ENCODE measurements at places on chromosomes 16 and 17.

DNA sequence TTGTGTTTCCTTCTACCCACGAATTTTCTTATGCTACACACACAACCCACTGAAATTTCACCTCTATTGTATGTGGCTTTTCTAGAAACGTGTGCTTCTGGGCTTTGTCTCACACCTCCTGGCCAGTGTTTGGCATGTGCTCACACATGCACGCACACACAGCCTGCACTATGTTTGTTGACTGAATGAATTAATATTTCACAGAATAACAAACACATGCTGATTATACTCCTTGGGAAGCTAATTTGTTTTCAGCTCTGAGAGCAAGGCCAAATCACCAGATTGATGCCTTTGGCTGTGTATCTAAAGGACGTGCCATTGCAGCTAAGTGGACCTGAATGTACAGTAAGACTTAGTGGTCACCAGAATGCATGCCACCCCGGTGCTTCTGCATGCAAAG lies 210.7 kb downstream of the WWOX start:
- no peak for DNase-seq

GRCh38 chr17:28446716-28447395 lies 26.6 kb upstream of the SLC13A2 start:
- no peak for DNase-seq

DNA sequence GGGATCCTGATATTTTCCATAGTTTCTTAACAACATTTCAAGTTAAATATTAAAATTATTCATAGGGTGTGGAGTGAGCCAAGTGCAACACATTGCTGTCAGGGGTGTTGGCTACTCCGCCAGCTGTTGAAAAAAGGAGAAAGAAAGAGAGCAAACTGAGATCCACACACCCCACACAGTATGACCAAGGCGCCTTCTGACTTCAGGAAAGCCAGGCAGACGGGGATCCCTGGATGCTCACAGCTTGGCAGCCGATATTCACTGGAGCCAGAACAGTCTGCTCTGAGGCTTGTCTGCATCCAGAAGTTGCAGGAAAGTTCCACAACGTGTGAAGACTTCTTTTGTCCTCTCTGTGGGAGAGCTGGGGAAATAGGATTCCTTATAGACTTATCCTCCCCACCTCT lies 9.3 kb downstream of the CHD9NB start:
- DNase-seq = no peak

DNA sequence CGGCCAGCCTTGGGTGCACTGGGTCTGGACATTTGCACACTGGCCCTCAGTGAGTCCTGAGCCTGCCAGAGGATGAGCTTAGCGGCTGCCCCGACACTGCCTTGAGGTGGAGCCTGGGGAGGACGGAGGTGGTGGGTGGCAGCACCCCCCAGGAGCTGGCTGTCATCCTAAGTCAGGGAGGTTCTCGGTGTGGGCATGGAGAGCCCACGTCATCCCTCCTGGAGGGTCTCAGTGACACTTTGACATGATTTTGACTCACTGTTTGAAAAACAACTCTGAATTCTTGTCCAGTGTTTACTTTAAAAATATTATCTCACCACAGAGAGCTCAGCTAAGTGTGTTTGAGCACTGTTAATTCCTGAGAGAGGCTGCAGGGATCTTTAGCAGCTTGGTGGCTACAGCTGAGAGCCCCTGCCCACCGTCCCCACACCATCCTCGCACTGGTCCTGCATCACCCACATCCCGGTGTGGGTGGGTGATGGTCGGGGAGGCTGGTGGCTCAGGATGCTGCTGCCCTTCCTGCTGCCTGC lies 63.1 kb downstream of the BANP start:
- no peak for DNase-seq

DNA sequence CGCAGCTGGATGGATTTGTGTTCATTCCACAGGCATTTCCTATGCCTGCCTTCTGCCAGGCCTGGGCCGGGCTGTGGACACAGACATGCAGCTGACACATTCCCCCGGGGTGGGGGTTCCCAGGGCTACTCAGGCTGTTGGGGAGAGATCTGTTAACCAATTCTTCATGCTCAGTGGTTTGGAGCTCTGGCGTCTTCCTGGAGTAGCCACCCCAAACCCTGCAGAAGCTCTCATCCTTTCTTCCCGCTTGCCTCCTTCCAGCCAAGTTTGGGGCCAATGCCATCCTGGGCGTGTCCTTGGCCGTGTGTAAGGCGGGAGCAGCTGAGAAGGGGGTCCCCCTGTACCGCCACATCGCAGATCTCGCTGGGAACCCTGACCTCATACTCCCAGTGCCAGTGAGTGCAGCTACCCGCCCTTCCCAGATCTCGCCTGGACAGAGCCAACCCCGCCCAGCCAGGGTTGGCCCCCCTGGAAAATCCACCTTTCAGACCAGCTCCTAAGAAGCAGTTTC lies 2.6 kb downstream of the ENO3 start:
- no peak for DNase-seq

GRCh38 chr16:20023190-20023589 lies 50.5 kb downstream of the GPR139 start:
- DNase-seq = no peak

GRCh38 chr16:50711040-50711439 lies 17.6 kb downstream of the NOD2 start:
- DNase-seq = no peak

GRCh38 chr17:2707721-2708584 lies 3.6 kb downstream of the CLUH start:
- no peak for DNase-seq

DNA sequence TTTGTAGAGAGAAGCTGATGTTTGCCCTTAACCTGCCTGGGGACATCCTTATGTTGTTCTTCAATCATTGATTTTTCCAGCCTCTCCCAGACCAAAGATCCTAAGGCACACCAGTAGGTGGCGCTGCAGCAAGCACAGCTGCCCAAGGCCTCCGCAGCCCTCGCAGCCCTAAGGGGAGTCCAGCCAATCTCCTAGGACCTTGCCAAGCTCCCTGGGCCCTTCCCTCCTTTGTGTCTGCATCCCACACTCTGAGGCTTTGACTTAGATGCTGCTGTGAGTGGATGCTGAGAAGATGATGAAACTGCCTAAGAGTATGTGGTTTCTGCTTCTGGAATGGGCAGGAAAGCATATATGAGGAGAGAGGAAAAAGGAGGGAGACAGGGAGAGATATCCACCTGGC lies 47.1 kb downstream of the SPACA3 start:
- no peak for DNase-seq

DNA sequence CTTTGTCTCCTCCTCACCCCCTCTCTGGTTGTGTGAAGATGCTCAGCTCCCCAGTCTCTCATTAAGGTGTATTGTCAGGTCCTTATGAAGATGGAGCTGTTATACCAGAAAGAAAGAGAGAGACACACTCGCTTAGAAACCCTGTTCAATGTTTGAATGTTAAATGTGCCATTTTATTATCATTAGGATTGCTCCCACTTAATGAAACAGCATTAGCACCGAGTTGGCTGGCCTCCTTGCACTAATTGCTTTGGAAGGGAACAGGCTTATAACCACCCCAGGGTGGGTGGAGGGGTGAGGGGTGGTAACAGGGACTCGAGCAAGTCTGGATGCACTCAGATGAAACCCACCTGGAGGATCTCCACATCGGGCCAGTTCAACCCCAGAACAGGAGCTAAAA lies 14.4 kb downstream of the PIPOX start:
- no peak for DNase-seq

DNA sequence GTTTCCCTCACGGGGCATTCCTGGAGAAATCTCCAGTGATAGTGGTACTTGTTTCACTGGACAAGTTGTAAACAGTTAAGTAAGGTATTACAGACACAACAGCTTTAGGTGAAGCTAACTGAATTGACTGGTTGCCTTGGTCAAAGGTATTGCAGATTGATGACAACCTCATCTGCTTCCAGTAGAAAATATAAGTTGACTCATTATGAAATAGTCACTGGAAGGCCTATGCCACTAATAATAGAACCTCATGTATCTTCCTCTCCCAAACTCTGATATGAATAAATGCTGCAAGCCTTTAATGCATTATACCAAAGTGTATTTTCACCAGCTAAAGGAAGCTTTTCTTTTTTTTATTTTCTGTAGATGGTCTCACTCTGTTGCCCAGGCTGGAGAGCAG lies 44.8 kb downstream of the GLG1 start:
- DNase-seq = no peak

DNA sequence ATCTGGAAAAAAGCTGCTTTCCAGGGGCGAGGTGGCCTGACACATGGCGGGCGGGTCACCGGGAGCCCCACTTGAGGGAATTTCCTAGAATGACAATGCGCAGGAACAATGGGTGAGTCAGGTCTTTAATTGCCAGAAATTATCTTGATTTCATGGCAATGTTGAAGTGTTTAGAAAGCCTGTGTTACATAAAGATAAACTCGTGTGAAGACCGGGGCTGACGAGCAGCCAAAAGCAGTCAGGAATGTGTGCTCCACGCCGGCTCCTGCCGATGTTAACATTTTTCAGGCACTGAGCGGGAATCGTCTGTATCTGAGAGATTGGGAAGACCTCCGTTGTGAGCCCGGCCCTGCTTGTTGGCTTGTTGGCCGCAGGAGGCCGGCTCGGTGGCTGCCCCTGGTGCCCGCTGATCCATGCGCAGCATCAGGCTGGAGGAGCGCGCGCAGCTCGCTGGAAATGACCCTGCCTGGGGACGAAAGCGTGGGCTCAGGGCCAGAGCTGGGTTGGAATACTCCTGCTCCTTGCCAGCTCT lies 353.1 kb downstream of the FOXL1 start:
- DNase-seq = no peak

GRCh38 chr17:67577429-67578141 lies 140.2 kb upstream of the NOL11 start:
- DNase-seq = no peak

- no peak for DNase-seq
Measured at GRCh38 chr17:29625037-29625750, 2.5 kb upstream of the CORO6 start.

DNA sequence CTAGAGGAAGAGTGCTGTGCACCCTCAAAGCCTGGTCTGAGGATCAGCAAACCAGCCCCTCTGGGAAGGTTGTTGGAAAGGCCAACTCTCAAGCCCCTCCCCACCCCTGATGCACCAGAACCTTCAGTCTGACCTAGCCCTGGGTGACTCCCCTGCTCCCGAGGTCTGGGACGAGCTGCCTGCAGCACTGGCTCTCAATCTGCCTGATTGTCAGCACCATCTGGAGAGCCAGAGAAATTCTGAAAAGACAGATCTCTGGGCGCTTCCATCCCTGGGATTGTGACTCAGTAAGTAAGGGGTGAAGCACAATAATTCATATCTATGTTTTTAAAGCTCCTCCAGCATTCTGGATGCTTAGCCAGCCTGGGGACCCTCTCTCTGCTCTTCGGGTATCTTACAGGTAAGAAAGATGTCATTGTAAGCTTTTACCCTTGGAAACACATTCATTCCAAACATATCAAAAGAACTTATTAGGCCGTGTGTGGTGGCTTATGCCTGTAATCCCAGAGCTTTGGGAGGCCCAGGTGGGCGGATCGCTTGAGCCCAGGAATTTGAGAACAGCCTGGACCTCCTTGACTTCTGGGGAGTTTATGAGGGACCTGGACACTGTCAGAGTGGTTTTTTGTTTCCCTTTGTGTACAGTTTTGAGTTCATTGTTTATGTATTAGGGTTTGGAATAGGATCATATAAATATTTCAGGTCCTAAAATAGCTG lies 147.5 kb downstream of the KCNJ12 start:
- no peak for DNase-seq

DNA sequence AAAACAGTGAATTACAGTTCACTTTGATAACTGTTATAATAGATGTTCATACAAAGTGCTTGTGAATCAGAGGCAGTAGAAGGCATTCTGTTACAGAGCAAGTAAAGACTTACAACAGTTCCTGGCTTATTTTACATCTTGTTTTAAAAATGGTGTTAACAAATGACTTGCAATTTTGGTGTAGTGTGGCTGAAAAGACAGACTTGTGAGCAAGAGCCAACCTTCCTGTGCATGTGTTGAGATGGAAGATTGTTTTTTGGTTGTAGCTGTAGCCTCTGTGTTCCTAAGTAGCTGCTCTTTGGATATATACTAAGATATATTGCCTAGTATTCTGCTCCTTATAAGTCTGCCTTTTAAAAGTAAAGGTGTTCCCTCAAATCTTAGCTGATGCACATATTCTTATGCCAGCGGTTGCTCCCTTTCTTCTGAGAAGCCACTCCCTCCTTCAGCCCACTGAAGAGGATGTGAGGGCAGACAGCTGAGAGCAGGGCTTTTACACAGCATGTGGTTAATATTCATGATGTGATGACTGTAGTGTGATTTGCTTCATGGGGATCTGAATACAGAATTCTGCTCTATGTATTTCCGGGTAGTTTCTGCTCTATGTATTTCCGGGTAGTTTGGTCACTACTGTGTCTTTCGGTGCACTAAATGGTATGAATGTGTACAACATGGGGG lies 182.3 kb downstream of the PHKB start:
- no peak for DNase-seq

GRCh38 chr17:39198186-39198566 lies 707 bp upstream of the CACNB1 start:
- DNase-seq = no peak

DNA sequence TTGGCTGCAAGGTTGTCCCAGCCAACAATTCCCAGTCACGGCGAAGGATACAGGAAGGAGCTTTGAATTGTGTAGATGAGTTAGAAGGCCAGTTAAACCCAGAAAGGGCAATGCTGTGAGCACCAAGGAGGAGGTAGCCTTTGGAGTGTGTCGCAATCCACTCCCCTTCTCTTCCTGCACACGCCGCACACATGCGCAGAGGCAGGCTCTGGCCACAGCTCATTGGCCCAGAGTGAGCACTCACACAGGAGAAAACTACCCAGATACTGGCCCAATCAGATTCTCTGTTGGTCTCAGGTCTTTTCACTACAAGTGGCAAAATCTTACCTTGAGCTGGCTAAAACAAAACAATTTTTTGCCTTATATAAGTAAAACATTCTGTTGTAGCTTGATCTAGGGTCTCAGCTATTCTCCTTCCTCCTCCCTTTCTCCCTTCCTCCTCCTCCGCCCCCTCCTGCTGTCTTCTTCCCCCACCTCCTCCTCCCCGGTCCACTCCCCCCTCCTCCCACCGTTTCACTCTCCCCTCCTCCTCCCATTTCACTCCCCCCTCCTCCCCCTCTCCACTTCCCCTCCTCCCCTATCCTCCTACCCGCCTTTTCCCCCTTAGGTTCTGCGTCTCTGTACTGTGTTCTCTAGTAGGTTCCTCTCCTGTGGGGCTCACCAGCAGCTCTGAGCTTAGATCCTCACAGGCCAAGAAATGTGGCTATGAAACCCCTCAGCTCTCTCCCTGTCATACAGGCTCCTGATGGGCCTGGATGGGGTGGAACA lies 344.9 kb downstream of the CPPED1 start:
- DNase-seq = no peak

- DNase-seq = no peak
Measured at GRCh38 chr17:27647765-27648164, 16.8 kb downstream of the LGALS9 start.

- no peak for DNase-seq
Measured at GRCh38 chr17:673200-673681, 41.4 kb downstream of the VPS53 start.

All from activated effector memory CD4-positive, alpha-beta T cell treated with Interleukin-2 at 50 U/mL for 16 hours (primary cell).